ENCODE measurements at places on chromosomes 5 and 9.

DNA sequence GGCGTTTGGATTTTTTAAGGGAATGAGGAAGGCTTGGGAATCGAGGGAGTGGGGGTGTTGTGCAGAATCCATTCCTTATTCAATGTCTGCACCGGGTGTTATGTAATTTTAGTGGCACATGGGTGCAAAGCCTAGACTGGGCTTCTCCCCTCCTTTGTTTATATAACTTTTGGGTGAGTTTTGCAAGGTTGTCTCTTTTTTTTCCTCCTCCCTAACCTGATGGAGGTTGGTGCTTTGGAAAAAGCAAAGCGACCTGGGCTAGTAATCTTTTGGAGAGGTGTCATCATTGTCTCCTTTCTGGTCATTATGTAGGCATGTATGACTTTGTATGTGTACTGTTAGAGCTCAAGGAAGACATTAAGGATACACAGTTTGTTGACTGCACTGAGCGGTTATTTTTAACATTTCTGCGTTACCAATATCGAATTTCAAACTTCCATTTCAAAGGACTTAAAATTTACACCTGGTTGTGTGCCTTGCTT is 3.1 kb downstream of the SMARCA2 start:
- no peak for DNase-seq

DNA sequence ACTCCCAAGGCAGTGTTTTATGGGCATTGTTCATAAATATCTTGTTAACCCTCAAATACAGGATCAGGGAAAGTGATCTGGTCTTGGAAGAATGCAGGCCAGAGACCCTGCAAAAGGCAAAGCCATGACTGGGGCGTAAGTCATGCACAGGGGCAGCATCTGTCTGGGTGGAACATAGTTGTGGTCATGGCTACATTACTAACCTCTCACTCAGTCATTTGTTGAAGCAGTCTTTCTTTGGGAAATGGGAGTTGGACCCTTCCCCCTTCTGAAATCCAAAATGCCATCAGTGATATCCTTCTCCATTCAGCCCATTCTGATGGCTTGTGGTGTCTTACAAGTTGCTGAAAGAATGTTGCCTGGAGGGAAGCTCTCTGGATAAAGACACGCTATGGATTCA is 68.1 kb downstream of the GDNF start:
- DNase-seq: no peak

DNA sequence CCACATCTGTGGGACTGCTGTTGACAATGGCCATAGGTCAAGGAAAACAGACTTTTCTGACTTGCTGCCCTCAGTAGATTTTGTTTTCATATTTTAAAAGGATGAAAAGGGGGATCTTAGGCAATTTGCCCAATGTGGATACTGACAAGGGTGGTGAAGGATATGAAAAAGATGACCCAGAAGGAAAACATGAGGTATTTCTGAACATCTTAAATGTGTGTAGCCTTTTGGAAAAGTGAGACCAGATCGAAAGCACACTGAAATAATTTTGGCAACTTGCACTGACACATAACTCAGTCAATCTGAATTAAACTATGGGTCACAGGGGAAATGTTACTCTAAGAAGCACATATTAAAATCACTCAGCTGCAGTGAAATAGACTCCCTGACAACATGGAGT is 1793.0 kb upstream of the ACO1 start:
- no peak for DNase-seq

DNA sequence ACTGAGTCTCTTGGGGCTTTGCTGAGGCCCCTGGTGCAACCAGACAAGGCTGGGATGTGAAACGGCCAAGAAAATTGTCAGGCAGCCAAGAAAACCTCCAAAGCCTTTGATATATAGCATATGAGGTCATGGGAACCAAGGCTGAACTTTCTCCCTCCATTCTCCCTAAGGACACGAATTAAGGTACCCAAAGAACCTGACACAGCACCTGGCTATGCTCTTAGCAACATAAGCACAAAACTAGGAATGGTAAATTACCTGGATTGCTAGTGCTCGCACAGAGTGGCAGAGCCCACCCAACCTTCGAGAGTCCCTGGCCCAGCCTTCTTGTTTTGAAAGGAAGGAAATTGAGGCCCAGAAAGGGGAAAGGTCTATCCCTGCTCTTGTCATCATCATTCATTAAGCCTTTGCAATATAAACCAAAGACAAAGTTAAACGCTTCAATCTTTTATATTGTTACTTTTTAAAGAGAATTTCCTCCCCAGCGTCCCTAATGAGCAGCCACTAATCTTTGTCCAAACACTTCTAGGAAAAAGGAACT is 220.0 kb upstream of the NR4A3 start:
- no peak for DNase-seq

- DNase-seq: no peak
These were observed 946.0 kb downstream of the NR2F1-AS1 start for GRCh38 chr5:92635001-92635461.

- DNase-seq: no peak
These were observed 462.3 kb downstream of the GABRG2 start for GRCh38 chr5:162529886-162530285.

- no peak for DNase-seq
These were observed 375 bp upstream of the C5orf24 start for GRCh38 chr5:134845335-134845851.

DNA sequence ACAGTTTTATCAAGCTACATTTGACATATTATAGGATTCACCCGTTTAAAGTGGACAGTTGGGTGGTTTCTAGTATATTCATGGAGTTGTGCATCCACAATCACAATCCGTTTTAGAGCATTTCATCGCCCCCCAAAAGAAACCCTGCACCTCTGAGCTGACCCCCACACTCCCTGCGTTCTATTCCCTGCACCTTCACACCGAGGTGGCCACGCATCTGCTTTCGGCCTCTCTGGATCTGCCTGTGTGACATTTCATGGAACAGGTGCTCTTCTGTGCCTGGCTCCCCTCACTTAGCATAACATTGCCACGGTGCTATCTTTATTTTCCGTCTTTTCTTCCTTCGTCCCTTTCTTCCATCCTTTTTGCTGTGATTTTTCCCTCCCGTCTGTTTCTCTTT is 32.7 kb downstream of the HRH2 start:
- DNase-seq: no peak

- DNase-seq: no peak
These were observed 419.4 kb upstream of the PTGER4 start for GRCh38 chr5:40260361-40260760.

DNA sequence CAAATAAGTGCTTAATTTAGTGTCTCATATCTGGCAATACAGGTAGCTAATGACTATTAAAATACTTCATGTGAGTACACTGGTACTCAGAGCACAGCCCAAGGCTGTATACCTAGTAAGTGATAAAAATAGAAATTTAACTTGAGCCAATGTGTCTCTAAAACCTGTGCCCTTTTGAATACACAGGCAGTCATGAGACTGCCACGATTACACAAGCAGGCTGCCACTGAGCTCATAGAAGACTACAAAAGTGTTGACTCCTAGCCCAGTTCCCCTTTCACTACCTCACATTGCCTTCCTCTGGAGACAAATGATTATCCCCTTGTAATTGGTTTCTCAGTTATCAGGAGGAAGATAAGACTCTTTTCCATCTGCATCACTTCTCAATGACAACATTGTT is 66.3 kb upstream of the PAPPA start:
- DNase-seq: no peak

DNA sequence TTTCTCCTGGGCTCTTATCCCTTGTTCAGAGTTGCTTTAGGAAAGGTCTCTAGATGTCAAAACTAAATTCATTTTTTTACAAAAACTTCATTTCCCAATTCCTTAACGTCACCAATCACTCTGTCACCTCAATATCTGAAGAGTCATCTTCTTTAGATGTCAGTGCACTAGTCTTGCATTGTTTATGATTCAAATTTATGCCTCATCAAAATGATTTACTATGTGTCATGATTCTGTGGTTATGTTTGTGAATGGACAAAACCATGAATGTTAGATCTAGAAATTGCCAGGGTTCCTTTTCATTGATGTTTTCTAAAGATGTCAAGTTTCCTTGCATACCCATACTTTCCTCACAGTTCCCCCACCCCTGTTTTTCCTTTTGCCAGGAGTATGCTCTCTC is 21.5 kb downstream of the CWC27 start:
- no peak for DNase-seq

DNA sequence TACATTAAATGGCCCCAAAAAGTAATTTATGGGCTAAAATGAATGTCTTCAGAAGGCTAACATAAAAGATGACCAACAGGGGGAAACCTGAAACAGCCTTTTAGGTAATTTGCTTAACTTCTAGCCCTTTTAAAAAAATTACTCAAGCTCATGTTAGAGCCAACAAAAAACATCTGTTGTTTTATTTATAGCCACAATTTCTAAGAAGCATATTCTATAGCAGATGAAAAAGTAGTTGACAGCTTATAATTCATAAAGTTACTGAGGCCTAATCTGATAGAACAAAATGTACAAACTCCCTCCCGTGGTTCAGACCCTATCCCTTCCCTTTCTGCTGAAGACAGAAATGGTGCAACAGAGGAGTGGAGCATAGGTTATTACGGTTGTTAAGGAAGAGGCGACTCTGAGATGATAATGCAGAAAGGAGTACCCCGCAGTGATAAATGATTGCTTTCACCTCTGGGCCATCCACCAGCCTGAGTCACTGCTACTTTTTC is 46.1 kb downstream of the PIK3R1 start:
- no peak for DNase-seq

- no peak for DNase-seq
These were observed 90.2 kb upstream of the ICE1 start for GRCh38 chr5:5332287-5332686.

DNA sequence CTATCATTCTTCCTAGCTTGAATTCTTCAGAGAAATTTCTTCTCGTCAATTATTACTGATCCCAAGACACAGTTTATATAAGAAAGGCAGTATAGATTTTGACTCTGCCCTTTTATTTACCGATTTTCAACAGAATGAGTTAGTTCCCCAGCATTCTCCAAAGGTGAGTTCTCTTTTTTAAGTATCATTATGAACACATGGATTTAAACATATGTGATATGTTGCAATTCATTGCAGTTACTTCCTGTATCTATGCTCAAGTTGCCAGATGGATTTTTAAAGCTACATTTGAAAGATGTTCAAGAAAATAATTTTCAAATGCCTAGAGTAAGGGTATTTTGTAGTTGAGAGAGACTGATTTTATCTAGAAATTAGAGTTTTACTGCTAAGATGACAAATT is 8.4 kb downstream of the WDR41 start:
- no peak for DNase-seq

DNA sequence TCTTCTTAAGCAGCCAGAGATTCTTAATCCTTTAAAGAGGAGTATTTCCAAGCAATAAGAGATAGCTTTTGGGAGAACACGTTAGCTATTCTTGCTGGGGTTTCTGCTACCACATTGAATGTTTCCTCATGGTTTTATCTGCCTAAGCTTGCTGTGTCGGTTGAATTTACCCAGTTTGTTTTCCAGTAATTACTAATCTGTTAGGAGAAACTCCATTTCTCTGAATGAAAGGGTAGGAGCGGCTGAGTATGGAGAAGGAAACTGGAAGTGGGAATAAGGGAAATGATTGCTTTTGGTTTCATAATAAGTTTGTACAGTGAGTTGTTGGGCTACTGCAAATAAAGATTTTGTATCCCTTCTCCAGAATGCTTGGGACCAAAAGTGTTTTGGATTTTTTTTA is 1.2 kb downstream of the JAK2 start:
- DNase-seq: no peak

DNA sequence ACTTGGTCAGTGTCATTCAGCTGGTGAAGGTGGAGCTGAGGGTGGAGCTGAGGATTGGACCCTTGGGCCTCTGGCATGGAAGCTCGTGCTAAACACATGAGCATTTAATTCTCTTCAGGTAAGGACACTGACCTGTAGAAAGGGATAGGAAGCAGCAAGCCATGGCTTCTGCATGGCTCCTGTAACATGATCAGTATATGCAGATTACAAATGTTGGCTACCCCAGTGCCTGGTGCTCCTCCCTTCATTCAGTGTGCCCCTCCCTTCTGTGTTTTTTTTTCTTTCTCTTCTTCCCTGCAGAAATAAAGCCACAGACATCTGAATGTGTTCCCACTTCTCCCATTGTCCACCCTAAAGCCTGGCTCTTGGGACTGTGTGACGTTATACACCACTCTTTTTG is 52.9 kb downstream of the ARHGAP26 start:
- no peak for DNase-seq

DNA sequence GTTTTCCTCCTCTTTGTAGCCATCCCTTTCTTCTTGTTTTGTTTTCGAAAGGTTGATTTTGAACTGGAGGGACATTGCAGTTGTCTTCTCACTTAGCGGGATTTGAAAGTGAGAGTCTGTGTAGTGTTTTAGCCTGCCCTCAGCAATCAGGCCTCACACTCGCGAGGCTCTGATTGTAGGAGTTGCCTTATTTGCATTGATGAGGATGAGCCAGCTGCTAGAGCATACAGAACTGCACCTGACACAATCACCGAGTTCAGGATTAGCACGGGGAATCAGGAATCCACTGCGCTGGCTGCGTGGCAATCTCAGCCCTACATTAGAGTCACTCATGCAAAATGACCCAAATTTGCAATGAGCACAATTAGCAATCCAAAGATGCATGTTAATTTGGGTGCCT is 122.5 kb upstream of the TMEM161B start:
- no peak for DNase-seq

DNA sequence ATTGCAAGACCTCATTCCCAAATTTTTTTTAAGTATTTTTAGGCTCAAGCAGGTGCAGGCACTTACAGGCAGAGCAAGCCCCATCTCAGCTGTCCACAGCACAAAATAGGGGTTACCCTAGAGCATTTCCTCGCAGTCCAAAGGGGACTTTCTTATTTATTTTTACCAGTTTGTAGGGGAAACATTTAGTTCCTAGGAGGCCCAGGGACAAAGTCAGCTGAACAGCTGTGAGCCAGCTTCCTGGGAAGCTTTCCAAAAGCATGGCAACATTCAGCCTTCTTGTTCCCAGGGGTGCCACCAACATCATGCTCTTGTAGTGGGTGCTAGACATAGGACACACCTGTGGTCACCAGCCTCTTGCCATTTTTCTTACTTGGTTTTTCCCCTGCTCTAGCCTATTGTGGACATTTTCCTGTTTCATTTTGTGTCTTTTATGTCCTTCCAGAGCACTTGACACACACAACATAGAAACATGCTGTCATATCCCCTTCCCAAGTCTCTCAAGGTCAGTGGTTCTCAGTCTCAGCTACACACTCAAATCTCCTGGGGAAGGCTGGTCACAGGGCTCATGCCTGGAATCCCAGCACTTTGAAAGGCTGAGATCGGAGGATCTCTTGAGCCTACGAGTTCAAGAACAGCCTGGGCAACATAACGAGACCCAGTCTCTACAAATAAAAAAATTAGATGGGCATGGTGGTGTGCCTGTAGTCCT is 38.2 kb downstream of the HAVCR1 start:
- DNase-seq: no peak

DNA sequence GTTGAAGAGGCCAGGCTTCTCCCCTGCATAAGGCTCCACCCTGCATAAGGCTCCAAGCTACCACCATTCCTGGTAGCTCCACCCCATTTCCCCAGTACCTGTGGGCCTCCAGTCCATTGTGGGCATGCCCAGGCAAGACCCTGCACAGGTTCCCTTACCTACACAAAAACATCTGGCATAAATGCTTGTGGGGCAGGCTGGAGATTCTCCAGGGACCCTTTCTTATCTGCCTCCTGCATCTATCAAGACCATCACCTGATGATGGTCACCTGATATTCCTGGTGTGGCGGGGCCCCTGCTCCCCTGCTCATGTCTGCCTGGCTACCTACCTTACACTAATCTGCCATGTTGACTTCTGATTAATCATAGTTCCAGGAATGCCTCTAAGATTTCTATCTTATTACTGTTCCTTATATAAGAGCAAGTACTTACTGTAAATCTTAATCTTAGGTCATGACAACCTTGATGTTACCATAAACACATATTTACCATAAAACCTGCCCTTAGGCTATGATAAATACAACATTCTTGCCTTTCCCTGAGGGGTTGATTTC is 41.0 kb downstream of the FGD3 start:
- DNase-seq: no peak
